ENCODE measurements at places on chromosomes 13 and 19. TPM values are rescaled to one million over a fixed set of nuclear protein-coding genes. Genes with fewer than 3 reads are reported as not detected.

The ATP8A2 gene
- 0.64 TPM for total RNA-seq

The FAM32A gene
- 106 TPM for total RNA-seq

- DNase-seq: no peak
These were observed 13.0 kb upstream of the SPC24 start for GRCh38 chr19:11168568-11168967.

- DNase-seq: no peak
These were observed 1.9 kb downstream of the HNRNPA1L2 start for GRCh38 chr13:52644108-52644507.
